ENCODE measurements at places on chromosomes 7 and 10. TPM values are rescaled to one million over a fixed set of nuclear protein-coding genes. Genes with fewer than 3 reads are reported as not detected.

The SDK1 gene
- total RNA-seq = 14.7 TPM

The AKR1C2 gene
- total RNA-seq = 16.2 TPM

The VWDE gene
- 0.11 TPM for total RNA-seq

The OPALIN gene
- total RNA-seq = not detected

The ZNF680 gene
- total RNA-seq = 13.0 TPM

The TACR2 gene
- total RNA-seq = 0.21 TPM

The ACSM6 gene
- not detected for total RNA-seq

- H3K4me3 ChIP-seq = no peak overlapping the region
- no peak overlapping the region for H3K27ac ChIP-seq
- DNase-seq = no peak
- peaks cover 4% of the 10 kb centered on the region for H3K27me3 ChIP-seq
Measured at GRCh38 chr10:93980486-93980885, 13.2 kb upstream of the PLCE1 start.

DNA sequence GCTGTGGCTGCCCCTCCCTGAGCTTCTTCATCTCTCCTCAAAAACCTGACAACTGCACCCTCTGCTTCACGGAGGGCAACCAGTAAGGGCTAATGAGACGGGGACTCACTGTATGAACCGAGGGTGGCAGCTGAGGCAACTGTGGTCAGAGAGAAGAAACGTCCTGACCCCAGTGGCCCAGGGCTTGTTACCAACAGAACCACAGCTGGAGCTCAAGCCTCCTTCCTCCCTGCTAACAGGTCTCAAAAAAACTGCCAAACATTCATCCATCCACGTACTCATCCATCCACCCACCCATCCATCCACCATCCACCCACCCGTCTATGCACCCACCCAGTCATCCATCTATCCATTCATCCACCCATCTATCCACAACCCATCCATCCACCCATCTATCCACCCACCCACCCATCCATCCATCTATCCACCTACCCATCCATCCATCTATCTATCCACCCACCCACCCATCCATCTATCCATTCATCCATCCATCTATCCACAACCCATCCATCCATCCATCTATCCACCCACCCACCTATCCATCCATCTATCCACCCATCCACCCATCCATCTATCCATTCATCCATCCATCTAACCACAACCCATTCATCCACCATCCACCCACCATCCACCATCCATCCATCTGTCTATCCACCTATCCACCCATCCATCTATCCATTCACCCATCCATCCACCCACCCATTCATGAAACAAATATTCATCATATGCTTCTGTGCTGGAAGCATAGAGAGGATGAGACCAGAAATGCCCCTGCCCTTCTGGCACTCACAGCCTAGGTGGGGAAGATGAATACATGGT, 111.7 kb downstream of the PDGFA start:
- H3K4me3 ChIP-seq = no peak overlapping the region
- no peaks in the 10 kb centered on the region for H3K36me3 ChIP-seq
- H3K27ac ChIP-seq = no peak overlapping the region
- no peak for DNase-seq
- no peaks in the 10 kb centered on the region for H3K4me1 ChIP-seq
- peaks cover 48% of the 10 kb centered on the region for H3K27me3 ChIP-seq

DNA sequence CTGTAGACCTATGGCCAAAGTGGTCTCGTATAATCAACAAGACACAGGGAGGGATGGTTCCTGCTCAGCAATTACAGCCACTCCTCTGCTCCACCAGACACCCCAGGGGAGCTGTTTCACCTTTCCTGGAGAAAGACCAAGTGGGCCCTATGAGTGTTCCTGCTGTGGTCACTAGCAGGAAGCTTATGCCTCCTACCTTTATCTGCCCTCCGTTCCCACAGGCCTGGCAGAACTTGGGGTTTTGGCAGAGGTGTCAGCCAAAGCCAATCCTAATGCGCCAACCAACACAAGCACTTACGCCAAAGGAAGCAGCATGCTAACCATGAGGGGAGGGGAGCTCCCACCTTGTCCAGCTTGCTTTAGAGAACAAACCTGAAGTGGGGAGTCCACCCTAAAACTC, 31.2 kb downstream of the XPNPEP1 start:
- H3K4me3 ChIP-seq = no peak overlapping the region
- no peak for DNase-seq
- no peaks in the 10 kb centered on the region for H3K4me1 ChIP-seq

GRCh38 chr7:93029056-93029455, 88.7 kb downstream of the SAMD9 start:
- H3K36me3 ChIP-seq = no peaks in the 10 kb centered on the region
- DNase-seq = no peak
- no peaks in the 10 kb centered on the region for H3K27me3 ChIP-seq
- H3K4me1 ChIP-seq = no peaks in the 10 kb centered on the region
- no peak overlapping the region for H3K4me3 ChIP-seq
- H3K27ac ChIP-seq = no peak overlapping the region

DNA sequence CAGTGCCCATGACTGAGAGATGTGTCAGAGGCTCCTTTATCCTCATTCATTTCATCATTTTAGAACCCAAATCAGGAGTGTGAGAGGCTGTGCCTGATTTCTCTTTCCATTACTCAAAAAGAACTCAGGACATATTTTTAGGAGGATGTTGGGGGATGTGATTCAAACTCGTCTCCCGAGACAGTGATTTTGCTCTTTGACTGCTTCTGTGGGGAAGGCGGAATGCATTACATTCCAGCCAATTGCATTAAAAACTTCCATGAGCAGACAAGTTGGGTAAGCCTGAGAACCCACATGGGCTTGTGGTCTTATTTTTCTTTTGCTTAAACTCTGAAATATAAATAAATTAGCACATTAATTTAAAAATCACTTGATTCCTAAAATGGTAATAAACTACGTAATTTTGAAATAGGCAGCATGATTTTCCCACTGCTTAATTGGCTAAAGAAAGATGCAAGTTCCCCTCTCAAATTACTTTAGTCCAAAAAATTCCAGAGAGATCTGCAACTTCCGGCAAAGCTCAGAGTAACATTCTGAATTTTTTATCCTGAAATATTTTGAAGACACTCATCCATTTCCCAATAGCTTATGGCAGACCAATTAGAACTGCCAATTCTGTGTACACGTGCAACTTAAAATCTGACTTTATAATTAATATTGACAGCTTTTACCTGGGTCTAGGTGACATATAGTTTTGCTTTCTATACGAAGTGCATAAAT, 185.6 kb downstream of the C7orf25 start:
- no peak overlapping the region for H3K27ac ChIP-seq
- H3K4me3 ChIP-seq = no peak overlapping the region
- peaks cover 6% of the 10 kb centered on the region for H3K4me1 ChIP-seq

DNA sequence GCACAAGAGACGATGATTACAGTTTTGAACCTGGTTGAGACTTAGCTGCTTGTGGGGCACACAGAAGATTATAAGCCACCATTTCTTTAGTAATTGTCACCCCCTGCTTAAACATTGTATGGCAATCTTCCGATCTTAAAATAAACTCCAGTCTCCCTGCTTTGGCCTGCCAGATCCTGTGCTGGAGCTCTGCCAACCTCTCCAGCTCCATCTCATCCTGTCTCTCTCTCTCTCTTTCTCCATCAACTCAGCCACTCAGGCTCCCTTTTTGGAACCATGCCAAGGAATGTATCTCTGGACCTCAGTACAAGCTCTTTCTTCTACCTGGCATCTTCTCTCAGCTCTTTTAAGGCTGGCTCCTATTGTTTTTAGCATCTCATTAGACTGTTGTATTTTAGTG, 1053.2 kb downstream of the REEP3 start:
- DNase-seq = peak; percentile 2
- H3K27me3 ChIP-seq = no peaks in the 10 kb centered on the region
- H3K36me3 ChIP-seq = no peaks in the 10 kb centered on the region

GRCh38 chr10:88618496-88618895, 31.9 kb downstream of the LIPJ start:
- no peaks in the 10 kb centered on the region for H3K4me1 ChIP-seq
- H3K36me3 ChIP-seq = no peaks in the 10 kb centered on the region
- no peak overlapping the region for H3K27ac ChIP-seq
- H3K27me3 ChIP-seq = no peaks in the 10 kb centered on the region

Data from A673 (cell line).